ENCODE measurements at places on chromosomes 2 and 18.

DNA sequence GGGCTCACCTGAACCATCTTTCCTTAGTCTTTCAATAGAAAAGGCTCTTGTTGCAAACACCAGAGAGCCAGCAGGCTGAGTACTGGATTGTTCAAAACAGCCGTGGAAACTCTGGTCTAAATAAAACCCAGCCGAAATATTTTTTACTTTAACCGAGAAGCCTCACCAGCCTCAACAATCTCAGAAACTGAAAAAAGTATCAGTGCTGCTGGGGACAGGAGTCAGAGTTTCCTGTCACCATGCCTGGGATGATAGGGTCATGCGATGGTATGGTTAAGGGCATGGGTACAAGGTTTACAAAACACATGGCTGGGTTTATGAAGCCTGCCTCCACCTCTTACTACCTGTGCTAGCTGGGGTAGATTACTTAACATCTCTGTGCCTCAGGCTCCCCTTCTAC is 55.3 kb upstream of the FZD7 start:
- DNase-seq = no peak

DNA sequence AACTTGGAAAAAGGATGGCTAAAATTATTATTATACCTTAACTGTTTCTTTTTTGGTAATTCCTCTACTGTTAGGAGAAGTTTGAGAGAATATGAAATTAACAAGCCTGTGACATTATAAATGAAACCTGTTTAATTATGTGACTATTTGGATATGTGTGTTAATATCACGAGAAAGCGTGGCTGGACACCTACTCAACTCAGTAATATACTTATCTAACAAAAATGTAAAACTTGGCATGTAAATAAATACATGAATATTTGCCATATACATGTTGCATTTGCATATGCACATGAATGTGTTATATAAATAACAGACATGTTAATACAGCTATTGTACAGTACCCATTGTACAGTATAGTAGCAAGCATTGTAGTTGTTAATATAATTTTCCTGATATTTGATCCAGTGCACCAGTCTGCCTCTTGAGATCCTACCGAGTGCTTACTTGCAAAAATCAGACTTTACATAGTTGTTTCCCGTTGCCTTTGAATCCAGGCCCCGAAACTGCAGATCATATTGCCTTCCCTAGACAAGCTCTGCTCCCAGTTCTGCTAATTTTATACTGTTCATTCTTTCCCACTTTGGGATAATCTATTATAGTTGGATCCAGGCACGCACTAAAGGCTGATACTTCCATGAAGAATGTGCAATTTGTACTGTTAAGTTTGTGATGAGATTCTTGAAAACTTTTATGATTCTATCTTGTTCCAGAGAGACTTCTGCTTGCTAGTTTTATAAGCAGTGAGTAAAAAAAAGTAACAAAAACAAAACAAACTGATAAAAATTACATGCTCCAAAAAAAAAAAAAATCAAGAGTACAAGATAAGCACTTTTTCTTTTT is 395.6 kb downstream of the ARHGAP15 start:
- no peak for DNase-seq

DNA sequence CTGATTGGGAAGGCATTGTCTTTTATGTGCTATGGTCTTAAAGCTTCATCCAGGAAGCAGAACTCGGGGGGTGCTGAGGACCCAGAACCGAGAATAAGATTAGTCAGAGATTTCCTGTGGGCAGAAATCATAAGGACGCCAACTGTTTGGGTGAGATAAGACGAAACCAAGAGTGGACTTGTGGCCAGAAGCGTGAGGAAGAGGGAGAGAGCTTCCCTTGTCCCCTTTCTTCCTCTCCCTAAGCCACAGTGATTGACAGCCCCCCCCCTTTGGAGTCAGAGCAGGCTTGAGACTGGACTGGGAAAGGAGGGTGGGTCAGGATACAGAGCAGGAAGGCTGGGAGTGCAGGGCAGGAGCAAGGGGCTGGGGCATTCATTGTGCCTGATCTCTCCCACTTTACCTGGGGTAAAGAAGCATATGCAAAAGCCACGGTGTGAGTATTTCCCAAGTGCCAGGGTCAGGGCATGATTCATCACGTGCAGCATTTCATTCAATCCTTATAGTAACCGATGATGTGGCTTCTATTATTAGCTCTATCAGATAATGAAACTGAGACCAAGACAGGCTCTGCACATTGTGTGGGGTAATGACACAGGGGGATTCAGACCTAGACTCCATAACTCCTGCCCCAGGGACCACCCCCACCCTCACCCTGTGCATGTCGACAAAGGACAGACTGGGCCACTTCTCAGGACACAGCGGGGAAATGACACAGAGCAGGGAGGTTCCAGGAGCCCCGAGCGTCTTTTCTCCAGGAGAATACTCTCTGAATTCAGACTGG is 3.0 kb upstream of the IL1RN start:
- no peak for DNase-seq

DNA sequence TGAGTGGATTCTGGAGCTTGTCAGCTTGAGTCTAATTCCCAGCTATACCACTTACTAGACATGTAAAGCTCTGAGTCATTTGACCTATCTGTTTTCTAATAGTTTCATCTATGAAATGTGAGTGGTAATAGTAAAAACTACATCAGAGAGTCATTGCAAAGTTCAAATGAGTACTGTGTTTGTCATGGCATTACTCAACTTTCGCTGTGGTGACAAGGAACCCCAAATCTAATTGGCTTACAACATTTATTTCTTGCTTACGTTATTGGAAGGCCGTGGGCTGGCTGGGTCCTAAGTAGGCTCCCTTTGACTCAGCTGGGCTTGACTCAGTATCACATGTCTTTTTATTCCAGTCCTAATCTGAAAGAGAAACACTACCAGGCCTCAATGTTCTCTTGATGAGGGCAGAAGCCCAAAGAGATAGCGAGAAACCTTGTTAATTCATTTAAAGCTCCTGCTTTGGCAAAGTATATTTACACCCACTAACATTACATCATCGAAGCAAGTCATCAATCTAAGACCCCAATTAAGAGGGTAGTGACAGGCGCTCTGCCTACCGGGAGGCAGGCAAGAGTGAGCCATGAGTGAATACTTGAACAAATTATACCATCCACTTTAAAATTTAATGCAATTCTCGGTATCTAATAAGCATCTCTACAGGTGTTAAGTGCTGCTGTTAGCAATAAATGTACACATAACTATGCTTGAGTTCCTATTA is 431.8 kb upstream of the SPHKAP start:
- no peak for DNase-seq

DNA sequence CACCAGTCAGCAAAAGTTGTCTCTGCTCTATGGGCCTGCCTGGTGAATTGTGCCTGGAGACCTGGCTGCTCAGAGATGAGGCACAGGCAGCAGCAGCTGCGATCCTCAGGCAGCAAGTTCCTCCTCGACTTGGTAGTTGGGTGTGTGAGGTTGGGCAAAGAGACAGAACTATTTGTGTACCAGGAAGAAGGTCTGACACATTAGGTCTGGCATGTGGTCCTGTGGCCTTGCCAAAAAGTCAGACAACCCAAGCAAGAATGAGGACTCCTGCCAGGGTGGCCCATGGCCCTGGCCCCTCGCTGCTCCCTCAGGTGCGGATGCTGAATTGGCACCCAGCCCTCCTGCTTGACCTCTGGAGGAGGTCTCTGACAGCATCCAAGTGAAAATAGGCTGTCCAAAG is 192.7 kb downstream of the DYSF start:
- no peak for DNase-seq

GRCh38 chr18:49761771-49762170 is 51.6 kb downstream of the ACAA2 start:
- no peak for DNase-seq

GRCh38 chr18:76453932-76454331 is 41.1 kb downstream of the ZNF516 start:
- no peak for DNase-seq

- DNase-seq = no peak
These were observed 195.8 kb upstream of the TNP1 start for GRCh38 chr2:217055624-217056023.

GRCh38 chr2:49416252-49416651 is 261.9 kb upstream of the FSHR start:
- no peak for DNase-seq

DNA sequence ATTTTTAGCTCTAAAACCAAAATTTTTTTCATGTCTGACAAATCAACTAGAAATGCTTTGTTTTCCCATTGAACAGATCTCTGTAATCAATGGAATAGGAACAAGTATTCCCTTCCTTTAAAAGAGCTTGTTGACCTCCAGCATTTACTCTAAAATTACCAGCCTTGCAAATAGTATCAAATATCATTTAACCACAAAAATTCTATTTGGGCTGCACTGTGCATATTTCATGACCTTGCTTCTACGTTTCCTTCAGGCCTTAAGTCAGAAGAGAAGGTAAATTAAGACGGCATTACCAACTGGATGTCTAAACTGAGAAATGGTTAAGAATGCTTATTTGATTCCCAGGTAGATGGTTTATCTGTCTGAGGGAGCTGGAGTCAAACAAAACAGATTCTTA is 33.3 kb upstream of the NRXN1 start:
- no peak for DNase-seq

GRCh38 chr18:32315881-32316280 is 126.0 kb downstream of the MEP1B start:
- DNase-seq = no peak

DNA sequence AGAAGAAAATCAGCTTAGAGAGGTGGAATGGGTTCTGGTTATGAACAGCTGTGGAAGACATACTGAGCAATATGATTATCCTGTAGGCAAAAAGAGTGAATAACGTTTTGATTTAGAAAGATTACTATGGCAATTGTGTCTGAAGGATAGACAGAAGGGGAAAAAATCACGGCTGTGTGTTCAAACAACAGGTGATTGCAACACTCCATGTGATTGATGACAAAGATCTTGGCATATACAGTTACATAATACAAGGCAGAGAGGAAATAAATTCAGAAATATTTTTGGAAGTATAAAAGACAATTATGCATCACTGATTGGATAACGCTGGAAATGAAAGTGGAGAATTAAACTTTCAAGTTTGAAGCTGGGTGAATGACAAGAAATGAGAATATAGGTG is 58.5 kb upstream of the KCNJ3 start:
- no peak for DNase-seq

DNA sequence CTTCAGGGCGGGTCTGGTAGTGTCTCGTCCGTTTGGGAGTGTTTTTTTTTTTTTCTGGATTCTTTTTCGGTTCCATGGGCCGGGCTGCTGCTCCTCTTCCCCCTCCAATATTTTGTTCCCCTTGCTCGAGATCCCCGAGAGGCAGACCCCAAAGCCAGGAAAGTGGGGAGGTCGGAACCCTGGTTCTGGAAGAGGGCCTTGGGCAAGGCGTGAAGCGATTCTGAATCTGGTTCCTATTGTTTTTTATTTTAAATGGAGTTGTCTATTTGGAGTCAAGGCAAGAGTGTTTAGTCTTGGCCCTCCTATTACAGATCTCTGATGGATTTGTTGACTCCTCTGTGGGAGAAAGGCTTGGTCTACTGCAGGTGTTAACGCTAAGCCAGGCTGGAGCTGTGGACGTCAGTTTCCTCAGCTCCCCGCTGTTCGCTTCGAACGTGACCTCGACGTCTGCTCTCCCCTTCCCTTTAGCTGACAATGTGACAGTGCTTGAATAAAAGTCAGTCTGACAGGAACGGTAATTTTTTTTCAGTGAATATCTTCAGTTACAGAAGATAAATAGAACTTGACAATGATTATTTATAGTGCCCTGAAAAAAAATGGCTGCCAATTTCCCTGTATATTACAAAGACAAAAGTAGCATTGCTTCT is 683 bp upstream of the DNAJC27 start:
- DNase-seq = no peak

DNA sequence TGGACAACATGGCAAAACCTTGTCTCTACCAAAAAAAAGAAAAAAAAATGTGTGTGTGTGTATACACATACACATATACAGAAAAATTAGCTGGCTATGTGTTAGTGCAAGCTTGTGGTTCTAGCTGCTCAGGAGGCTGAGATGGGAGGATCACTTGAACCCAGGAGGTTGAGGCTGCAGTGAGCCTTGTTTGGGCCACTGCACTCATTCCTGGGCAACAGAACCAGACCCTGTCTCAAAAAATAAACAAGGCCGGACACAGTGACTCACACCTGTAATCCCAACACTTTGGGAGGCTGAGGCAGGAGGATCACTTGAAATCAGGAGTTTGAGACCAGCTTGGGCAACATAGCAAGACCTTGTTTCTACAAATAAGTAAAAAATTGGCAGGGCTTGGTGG is 2.1 kb downstream of the COQ10B start:
- no peak for DNase-seq

DNA sequence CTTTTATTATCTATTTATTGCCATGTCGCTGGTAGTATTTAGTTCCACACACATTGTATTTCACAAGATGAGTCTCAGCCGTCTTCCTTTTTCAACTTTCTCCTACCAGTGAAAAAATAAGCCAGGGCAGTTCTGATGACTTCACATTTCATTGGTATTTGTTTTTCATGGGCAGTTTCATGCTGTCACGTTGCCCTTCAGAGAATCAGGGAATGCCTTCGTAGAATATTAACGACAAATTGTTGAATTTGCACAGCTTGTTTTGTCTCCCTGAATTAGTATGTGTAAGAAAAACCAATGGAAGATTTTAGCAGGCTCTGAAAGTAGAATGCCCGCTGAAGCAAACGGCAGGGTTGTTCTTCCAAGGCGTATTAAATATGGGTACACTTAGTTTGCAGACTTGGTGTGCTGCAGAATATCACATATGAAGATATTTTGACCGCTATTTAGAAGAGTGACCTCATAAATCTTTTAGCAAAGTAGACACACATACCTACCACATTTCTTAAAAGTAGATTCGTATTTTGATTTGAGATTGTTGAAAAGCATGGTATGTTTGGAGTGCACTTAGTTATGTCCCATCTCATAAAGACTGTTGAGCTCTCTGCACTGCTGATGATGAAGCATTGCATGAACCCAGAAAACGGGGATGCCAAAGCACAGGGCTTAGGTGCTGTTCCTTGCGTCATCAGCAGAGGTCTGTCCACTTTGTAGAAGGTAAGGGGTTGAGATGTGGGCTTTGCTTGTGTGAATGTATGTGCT is 2.9 kb downstream of the NEDD4L start:
- DNase-seq = no peak

DNA sequence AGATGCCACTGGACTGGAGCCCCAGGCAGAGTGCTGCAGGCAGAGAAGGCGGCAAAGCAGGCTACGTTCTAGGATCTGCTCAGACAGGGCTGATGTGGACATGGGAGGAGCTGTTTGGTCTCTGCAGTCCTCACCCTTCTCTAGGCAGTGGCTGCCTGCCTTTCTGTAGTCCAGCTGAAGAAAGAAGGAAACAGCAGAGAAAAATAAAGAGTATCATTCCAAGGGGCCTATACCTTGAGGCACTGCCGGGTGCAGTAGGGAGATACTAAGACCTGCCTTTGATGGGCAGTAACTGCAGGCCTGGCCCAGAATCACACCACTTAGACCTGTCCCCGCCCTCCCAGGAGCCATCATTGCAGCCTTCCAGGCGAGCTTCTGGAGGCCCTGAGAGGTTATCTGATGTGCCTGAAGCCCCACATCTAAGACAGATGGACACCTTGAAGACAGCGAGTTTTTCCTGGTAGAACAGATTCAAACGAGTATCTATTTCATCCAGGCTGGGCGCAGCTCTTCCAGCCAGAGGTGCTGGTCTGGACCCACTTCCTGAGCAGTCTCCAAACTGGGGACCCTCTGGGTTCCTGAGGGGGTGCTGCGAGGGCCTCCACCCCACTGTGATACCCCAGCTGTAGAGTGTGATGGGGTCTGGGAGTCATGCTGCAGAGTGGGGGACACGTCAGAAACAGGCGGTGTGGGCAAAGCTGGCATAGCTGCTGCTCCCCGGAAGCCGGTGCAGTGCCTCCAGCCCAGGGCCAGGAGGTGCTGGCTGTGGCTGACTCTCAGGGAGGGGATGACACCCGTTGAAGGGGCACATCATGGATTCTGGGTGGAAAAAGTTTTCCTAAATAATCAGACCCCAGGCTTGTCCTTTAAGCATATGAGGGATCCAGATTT is 87.3 kb upstream of the OTOS start:
- DNase-seq = no peak

GRCh38 chr18:79875531-79875919 is 75.9 kb downstream of the SLC66A2 start:
- DNase-seq = no peak

All from iPS DF 19.7 (cell line).